Omental fat pad (tissue), 4 donors: ENCODE measurements at places on chromosomes 12 and 14. TPM values are rescaled to one million over a fixed set of nuclear protein-coding genes. Genes with fewer than 3 reads are reported as not detected.
A peak's percentile ranks its signal among the peaks of the same experiment; 100 is the strongest.

DNA sequence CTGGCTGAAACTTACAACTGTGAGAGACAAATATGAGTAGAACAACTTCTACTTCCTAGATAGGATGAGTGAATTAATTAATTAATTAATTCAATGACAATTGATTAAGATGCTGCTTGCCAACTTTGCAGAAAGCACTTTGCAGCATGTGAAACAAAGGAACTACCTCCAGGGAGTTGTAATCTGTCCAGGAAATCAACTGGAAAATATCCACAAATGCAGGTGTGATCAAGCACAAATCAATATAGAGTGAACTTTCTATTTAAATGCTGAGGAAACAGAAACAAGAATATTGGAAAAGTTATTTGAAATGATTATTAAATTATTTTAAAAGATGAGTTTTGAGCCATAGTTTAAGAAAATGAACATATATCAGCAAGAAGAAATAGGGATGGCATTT is 163.9 kb upstream of the ARID2 start:
- DNase-seq: no peak

DNA sequence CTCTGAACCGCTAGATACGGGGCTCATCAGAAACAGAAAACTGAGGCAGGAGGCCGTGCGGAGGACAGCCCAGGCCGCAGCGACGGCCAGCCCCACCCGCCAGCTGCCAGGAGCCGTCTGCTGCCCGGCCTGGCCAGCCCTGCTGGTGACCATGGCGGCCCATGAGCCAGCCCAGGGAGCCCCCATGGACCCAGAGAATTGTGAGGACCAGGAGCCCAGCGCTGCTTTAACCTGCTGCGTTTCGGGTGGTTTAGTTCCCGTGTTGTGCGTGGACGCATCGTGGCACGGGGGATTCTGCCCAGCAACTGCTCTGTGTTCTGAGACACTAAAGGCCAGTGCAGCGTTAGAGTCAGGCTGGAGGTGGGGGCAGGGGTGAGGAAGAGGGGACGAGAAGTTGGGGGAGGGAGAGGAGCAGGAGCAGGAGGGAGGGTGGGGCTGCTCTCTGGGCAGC is 44.2 kb downstream of the NOC4L start:
- DNase-seq: no peak

GRCh38 chr12:92899386-92900001 is 29.6 kb downstream of the EEA1 start:
- DNase-seq: peak; percentile 52

DNA sequence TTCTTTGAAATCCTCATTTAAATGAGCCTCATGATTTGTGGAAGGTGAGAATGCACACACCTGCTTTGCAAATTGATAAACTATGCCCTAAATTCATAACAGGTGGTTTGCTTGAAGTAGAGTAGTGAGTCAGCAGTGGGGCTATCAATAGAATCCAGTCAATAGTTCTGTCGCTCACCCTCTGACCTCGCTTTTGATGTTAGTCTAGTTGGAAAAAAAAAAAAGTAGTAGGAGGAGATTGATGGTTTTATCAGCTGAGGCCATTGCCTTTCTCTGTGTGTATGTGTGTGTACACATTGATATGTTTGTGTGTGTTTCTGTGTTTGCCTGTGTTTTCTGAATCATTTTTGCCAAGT is 267.3 kb downstream of the SNAPC1 start:
- no peak for DNase-seq

DNA sequence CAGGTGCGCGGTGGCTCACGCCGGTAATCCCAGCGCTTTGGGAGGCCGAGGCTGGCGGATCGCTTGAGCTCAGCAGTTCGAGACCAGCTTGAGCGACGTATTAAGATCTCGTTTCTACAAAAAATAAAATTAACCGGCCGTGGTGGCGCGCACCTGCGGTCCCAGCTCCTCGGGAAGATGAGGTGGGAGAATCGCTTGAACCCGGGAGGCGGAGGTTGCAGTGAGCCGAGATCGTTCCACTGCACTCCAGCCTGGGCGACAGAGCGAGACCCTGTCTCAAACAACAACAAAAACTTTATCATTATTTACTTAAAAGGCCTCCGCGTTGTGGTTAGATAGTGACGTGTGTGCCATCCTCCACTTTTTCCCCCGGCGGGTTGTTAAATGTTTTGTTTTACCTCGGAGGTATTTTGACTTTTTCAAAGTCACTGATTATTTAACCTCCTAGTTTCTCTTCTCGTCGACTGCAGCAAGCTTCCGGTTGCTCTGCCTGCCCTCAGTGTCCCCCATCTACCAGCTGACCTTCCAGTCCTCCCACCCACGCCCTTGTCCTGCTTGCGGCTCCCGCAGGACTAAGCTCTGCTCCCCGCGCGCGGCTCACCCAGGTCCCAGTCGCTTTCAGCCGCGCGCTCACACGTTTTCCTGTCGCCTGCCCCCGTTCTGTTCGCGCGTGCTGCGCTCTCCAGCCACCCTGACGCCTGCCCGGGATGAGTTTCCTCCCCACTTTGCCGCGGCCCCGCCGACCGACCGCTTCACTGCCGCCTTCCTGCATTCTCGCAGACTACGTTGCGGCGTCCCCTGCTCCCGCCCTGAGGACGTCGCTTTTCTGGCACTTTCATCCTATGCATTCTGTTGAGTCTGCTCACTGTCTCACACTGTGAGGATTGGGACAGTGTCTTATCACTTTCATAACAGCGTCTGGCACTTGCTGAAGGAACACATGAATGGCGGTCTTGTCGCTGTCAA is 1.2 kb upstream of the SCAF11 start:
- DNase-seq: peak; percentile 36

Gene RFLNA
- total RNA-seq: 23.3 TPM

Gene LIN7A
- total RNA-seq: 4.8 TPM
